ENCODE measurements at places on chromosomes 2 and 18.

GRCh38 chr2:113342650-113343049 lies 63.9 kb upstream of the PAX8 start:
- no peak for DNase-seq

DNA sequence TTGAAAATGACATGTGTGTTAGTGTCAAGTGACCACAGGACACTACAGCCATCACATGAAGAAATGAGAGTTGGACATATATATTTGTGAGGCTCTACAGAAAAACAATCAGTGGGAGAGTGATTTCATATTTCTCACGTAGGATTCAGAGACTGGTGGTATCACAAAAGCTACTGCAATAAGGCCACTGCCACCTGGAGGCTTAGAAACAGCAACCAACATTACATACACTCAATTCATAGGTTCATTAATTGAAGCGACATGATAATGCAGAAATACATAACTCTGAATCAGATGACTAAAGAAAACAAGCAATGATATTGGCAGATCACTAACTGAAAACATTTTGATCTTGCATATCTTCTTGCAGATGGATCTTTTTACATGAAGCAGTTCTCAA lies 248.1 kb upstream of the KLHL14 start:
- no peak for DNase-seq

- DNase-seq = peak; percentile 98
These were observed 88.2 kb downstream of the PLB1 start for GRCh38 chr2:28583899-28584553.

GRCh38 chr2:240182476-240182875 lies 42.0 kb upstream of the OTOS start:
- no peak for DNase-seq

All from A172 (cell line).